ENCODE measurements at places on chromosomes 5 and 9. TPM values are rescaled to one million over a fixed set of nuclear protein-coding genes. Genes with fewer than 3 reads are reported as not detected.

DNA sequence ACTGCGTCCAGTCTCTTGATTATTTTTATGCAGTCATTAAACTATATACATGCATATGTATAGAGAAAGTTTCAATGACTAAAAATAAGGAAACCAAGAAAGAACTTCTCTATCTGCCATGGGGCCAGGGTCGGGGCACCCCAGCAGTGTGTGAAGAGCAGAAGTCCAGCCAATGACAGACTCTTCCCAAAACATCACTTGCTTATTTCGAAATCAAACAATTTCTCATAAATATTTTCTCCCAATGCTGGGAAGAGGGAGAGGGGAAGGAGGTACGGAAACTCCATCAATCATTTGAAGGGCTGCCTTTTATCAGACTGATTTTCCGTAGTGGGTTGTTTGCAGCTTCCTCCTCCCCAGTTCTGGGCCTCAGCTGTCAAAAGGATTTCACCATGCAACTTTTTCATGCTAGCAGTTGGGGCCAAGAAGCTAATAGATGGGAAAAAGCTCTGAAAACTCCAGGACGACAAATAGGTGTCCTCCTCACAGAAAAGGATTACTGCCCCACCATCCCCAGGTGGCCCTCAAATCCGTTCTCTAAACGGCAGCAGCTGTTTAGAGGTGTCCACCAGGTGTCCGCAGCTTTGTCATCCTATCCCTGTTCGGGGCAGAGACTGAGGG, 617 bp upstream of the FPGS start:
- no peak for ATAC-seq

DNA sequence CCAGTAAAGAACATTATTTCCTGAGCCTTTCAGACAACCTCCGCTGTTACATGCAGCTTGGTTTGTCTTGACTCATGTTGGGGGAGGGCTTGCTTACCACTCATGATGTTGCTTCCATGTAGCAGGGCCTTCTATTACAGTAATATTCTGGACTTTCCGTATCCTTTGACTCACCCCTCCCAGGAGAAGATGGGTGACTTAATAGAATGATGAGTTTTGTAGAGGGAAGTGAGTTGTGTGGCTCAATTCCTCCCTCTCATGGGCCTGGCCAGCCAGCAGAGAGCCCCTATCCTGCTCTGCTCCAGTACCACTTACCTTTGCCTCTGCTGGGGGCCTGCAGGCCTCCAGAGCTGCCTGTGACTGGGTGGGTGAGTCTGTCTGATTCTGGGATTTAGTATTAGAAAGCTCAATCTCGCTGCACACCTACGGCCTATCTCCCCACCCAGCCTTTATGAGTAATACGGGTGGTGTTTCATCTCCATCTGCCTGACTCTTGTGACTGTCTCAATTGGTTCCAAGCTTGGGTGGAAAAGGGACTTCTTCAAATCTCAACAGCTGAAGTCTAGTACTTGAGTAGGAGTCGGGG, 52.6 kb upstream of the KLF9 start:
- no peak for ATAC-seq

DNA sequence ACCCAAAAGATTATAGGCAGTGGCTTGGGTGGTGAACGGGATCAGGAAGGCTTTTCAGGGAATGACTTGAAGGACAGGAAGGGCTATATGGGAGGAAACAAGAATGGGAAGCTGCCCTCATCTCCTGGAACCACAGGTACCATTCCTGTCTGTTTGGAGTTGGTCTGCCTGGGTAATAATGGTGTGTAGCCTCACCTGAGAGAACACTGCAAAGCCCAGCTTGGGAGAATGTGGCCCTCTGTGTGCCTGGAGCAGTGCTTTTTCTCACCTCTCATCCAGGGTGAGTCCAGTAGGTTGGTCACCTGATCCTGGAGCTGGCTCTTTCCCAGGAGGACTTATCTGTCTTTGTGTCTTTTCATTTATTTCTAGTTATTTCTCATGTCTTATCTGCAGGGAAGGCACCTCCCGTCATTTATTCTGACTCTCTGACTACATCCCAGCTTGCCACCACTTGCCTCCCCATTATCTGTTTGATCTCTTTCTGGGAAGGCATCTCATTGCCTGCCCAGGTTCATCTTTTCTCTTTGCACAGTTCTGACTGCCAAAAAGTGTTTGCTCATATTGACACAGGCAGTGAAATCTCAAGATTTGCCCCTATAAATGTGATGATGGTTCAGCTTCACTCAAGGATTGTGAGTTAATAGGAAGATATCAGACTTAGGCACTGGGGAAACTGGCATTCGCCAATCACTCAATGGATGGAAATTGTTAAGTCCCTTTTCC, 22.5 kb upstream of the OR2S2 start:
- ATAC-seq, result no peak

DNA sequence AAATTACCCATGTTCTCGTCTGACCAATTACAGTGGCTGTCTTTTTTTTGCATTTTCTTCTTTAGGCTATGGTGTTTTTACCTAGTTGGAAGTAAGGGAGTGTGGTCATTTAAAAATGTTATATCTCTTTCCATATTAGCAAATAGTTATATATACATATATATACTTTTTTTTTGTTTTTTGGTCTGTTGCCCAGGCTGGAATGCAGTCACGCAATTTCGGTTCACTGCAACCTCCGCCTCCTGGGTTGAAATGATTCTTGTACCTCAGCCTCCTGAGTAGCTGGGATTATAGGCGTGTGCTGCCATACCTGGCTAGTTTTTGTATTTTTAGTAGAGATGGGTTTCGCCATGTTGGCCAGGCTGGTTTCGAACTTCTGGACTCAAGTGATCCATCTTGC, 12.3 kb downstream of the MARCHF6 start:
- no peak for ATAC-seq

The C1QTNF3 gene
- total RNA-seq, result 9.2 TPM

The CBY3 gene
- total RNA-seq, result 2.7 TPM
